Upper lobe of right lung (tissue), 1 donor: ENCODE measurements at places on chromosomes 2 and 18. TPM values are rescaled to one million over a fixed set of nuclear protein-coding genes. Genes with fewer than 3 reads are reported as not detected.

DNA sequence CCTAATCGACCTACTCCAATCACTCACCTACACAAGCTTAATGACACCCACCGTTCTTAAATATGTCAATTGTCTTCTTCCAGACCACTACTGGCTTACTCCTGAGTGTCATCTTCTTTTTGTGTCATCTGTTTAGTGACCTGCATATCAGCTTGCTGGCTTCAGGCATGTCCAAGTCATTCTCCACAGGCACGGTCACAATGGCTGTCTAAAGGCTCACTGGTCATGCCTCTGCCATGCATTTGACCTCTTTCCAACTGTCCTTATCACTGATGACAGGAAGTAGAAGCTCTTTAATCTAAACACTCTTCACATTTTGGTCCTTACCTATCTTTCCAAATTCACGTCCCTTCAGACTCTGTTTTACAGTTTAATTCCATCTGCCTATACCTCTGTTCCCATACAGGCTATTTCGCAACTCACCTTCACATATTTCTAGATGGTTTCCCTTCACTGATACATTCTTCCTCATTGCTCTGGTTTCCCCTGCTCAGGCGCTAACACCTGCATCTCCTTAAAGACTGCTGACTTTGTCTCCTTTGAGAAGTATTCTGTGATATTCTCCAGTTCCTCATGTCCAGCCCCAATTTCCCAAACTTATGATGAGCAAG lies 217.5 kb downstream of the TRIB2 start:
- no peak overlapping the region for H3K4me3 ChIP-seq
- H3K27ac ChIP-seq = no peak overlapping the region

DNA sequence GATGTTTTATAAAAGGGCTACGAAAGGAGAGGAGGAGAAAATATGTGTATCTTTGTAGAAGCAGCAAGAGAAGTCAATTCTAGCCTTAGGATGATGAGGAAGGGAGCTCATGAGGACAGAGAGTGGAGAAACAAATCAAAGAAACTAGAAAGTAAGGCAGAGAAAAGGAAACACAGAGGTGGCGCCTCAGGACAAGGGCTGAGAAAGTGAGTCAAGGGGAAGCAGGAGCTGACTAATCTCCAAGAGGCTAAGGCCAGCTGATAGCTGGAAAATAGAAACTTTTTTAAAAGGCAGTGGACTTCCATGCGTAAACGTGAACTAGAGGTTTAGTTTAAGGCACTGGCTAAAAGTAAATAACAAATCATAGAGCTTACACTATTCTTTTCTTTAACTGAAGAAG lies 173.3 kb downstream of the ANKRD44 start:
- no peak for DNase-seq
- no peak overlapping the region for H3K27ac ChIP-seq
- H3K27me3 ChIP-seq = no peaks in the 10 kb centered on the region
- peaks cover 9% of the 10 kb centered on the region for H3K4me1 ChIP-seq
- peaks cover 6% of the 10 kb centered on the region for H3K36me3 ChIP-seq

DNA sequence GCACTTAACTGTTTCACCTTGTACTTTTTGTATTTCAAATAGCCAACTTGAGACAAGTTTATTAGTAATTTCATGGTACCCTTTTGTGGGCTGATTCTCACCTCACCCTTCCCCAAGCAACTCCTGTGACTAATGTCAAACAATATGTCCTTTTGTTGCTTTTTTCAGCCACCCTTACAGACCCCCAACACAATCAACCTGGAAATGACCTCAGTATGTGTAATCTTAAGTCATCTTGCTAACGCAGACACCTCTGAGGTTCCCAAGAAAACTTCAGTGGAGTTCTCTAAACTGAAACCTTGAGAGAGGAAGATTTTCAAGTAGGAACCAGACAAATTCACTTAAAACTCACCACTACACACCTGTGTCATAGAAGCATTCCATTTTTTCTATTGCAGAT lies 69.5 kb downstream of the KYNU start:
- no peak overlapping the region for H3K4me3 ChIP-seq
- H3K4me1 ChIP-seq = no peaks in the 10 kb centered on the region
- no peak for DNase-seq
- no peaks in the 10 kb centered on the region for H3K27me3 ChIP-seq

DNA sequence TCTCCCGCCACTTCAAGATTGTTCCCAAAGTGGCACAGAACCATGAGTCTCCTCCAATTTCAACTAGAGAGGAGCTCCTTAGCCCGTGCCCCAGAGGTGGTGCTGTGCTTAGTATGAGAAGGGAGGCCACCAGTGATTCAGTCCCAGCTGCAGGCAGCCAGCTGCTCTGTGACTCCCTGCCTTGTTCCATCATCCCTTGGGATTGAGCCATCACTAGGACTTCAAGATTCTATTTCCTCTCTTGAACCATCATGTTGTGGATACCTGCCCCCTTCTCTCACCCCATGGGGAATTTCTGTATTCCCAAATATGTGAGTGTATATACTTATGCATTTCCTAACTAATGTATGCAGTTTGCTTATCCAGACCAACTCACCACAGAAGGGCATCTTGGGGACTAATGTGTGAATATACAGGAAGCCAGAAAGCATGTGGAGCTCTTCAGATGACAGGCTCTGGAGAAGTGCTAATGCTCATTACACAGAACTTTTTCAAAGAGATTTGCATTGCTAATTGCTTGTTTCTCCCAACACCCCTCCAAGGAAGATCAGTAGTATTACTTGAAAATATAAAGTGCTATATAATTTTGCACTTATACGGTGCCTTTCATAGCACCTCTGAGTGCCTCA lies 111.0 kb upstream of the MAP3K20 start:
- no peaks in the 10 kb centered on the region for H3K36me3 ChIP-seq
- no peak overlapping the region for H3K4me3 ChIP-seq
- H3K27ac ChIP-seq = no peak overlapping the region
- DNase-seq = no peak
- no peaks in the 10 kb centered on the region for H3K27me3 ChIP-seq
- H3K4me1 ChIP-seq = peaks cover 20% of the 10 kb centered on the region

DNA sequence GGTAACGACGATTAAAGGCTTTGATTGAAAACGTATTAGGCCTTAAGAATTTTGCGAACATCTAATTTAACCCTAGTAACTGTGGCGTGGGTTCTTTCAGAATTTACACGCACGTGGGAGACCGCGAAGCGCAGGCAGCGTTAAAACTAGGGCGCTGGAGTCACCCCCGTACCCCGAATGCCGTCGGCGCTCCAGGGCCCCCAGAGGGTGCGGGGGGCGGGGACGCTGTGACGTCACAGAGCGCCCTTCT lies 673 bp upstream of the SMCHD1 start:
- H3K4me3 ChIP-seq = peak overlapping the region; percentile 89
- peak; percentile 86 for DNase-seq
- no peaks in the 10 kb centered on the region for H3K36me3 ChIP-seq
- no peaks in the 10 kb centered on the region for H3K27me3 ChIP-seq

GRCh38 chr2:218418717-218419458 lies at the start of gene VIL1:
Gene VIL1, plus strand, starts transcription at chr2:218419123. Its CDS starts 4,656 bp downstream, at chr2:218423779.
- DNase-seq = no peak
- no peaks in the 10 kb centered on the region for H3K4me1 ChIP-seq
- no peaks in the 10 kb centered on the region for H3K36me3 ChIP-seq
- no peak within 1 kb of the TSS for H3K4me3 ChIP-seq
- no peaks in the 10 kb centered on the region for H3K27me3 ChIP-seq
- no peak within 1 kb of the TSS for H3K27ac ChIP-seq

- peaks cover 10% of the 10 kb centered on the region for H3K4me1 ChIP-seq
- no peak overlapping the region for H3K4me3 ChIP-seq
- no peaks in the 10 kb centered on the region for H3K27me3 ChIP-seq
- H3K36me3 ChIP-seq = no peaks in the 10 kb centered on the region
- no peak overlapping the region for H3K27ac ChIP-seq
- no peak for DNase-seq
These were observed 61.7 kb downstream of the LIPG start for GRCh38 chr18:49623571-49623970.

GRCh38 chr2:144524118-144525009 lies 4.4 kb upstream of the ZEB2 start:
- peak overlapping the region; percentile 89 for H3K27ac ChIP-seq
- no peaks in the 10 kb centered on the region for H3K27me3 ChIP-seq
- H3K4me1 ChIP-seq = peaks cover 15% of the 10 kb centered on the region

GRCh38 chr2:5374762-5375161 lies 317.4 kb upstream of the SOX11 start:
- H3K4me1 ChIP-seq = no peaks in the 10 kb centered on the region
- H3K36me3 ChIP-seq = no peaks in the 10 kb centered on the region
- H3K27ac ChIP-seq = no peak overlapping the region
- no peak overlapping the region for H3K4me3 ChIP-seq
- no peaks in the 10 kb centered on the region for H3K27me3 ChIP-seq

- H3K36me3 ChIP-seq = no peaks in the 10 kb centered on the region
- DNase-seq = no peak
- H3K4me1 ChIP-seq = no peaks in the 10 kb centered on the region
These were observed 32.1 kb downstream of the CCDC141 start for GRCh38 chr2:179017773-179018357.

- H3K27me3 ChIP-seq = no peaks in the 10 kb centered on the region
- H3K36me3 ChIP-seq = no peaks in the 10 kb centered on the region
- H3K4me3 ChIP-seq = no peak overlapping the region
These were observed 618.8 kb downstream of the SOCS6 start for GRCh38 chr18:70907673-70908072.

GRCh38 chr18:24586662-24587360 lies 126.4 kb downstream of the HRH4 start:
- no peak for DNase-seq
- no peak overlapping the region for H3K4me3 ChIP-seq
- H3K36me3 ChIP-seq = no peaks in the 10 kb centered on the region
- no peaks in the 10 kb centered on the region for H3K4me1 ChIP-seq
- peaks cover 5% of the 10 kb centered on the region for H3K27me3 ChIP-seq

Gene DSC2
- 17.2 TPM for total RNA-seq

Gene ARHGAP25
- total RNA-seq = 31.8 TPM

Gene CXCR1
- 5.3 TPM for total RNA-seq

Gene TMEM178A
- total RNA-seq = 9.5 TPM

Gene OTOF
- 0.69 TPM for total RNA-seq

Gene GPR45
- not detected for total RNA-seq
